Stimulated activated CD8-positive, alpha-beta memory T cell treated with anti-CD3 and anti-CD28 coated beads, Interleukin-4, amount 100 ng/mL, for 1 hour (primary cell): ENCODE measurements at places on chromosomes 2 and 18.

DNA sequence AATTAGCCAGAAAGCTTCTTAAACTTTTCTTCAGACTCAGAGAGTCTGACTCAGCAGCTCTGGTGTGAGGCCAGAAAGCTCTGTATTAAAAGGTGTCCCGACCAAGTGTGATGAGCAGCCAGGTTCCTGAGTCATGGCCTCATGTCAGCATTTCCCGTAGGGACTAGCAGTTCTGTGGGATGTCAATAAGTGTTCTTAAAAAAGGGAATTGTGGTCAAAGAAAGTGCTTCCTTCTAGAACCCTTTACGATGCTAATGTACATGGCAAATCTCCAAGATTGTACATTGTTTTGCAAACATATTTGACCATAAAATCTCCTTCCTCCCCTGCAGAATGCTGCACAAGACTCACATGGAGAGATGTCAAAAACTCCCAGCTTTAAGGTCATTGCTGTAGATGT, 80.1 kb downstream of the PLA2R1 start:
- DNase-seq, result no peak

- DNase-seq, result no peak
Measured at GRCh38 chr18:23998820-23999219, 15.7 kb upstream of the TTC39C start.

DNA sequence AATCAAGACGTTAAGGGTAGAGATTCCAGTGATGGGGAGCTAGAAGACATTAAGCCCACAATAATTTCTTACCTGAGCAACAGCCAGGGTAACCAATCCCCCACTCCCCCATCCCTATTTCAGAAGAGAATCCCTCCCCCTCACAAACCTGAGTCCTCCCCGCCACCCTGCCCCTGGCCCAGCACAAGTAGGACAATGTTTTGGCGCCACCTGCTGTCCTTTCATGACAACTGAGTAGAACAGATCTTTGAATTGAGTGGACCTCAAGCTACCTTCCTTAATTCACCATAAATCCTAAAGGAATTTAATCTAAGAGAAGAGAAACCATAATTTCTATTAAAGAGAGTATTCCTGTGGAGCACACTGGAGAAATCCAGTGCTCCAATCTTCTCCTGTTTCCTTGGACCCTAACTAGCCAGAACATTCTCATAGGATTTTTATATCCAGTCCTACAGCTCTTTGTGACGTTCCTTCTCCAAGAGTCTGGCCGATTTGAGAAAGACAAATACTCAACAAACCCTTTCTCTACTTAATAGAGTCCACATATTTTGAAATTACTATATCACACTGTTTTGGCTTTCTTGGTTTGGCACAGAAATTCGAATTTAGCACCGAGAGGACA, 41.1 kb downstream of the NHEJ1 start:
- peak; percentile 18 for DNase-seq

DNA sequence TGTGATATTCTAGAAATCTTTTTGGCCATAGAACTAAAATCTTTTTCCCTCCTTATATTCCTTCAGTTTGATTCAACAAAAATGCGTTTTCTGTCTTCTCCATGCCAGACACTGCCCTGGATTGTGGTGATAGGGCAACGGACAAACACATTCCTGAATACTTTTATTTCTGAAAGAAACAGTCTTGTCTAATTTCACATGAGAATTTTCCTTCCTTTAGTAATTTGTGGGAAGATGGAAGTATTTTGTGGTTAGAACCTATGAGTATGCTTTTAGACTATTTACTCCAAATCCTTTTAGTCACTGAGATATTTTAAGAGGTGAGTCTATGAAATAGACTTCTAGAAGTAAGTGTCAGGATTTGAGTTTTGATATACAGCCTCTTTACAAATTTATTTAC, 49.6 kb downstream of the COL5A2 start:
- DNase-seq, result no peak

- no peak for DNase-seq
Measured at GRCh38 chr2:38190542-38191218, 114.7 kb upstream of the CYP1B1 start.

DNA sequence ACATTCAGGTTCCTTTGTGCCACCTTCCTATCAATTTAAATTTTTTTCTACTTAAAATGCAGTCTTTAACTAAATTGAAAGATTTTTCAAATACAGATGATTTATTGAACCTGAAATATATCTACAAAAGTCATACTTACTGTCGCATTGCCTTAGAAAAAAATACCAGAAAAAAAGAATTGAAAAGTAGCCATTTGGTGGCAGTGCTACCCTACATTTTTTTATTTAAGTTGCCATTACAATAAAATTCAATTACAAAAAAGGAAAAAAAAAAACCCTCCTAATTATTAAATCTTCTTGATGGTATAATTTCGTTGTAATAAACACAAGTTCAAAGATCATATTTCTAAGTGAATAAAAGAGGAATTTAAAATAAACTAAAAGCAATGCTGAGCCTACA, 43.4 kb downstream of the DSC3 start:
- DNase-seq, result no peak

DNA sequence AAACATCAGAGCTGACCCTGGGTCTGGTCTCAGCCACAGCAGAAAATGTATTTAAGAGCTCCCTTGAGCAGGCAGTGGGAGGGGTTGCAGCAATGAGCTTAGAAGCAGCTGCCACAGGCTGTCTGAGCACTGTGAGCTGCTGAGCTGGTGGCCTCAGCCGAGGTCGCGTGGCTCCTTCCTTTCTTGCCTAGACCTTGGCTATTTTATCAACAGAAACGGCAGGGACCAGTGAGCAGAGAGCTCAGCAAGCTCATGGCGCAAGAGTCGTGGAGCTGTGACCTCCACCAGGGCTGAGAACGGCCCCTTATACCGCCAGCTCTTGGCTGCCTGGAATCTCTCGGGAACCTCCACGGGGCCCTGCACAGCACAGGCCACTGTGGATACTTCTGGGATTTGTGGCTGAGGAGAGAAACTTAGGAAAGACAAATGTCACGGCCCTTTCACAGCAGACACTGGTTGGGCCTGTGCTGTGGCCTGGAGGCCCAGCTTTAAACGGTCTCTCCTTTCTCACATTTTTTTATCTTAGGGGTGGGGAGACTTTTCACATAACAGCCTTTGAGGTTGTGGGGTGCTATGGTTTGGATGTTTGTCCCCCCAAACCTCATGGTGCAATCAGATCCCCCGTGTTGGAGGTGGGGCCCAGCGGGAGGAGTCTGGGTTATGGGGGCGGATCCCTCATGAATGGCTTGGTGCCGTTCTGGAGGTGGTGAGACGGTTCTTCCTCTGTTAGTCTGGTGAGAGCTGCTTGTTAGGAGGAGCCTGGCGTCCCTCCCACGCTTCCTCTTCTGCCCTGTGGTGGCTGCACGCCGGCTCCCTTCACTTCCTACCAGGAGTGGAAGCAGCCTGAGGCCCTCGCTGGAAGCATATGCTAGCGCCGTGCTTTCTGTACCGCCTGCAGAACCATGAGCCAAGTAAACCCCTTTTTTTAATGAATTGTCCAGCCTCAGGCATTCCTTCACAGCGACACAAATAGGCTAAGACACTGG, 1.7 kb downstream of the ALLC start:
- DNase-seq, result no peak

DNA sequence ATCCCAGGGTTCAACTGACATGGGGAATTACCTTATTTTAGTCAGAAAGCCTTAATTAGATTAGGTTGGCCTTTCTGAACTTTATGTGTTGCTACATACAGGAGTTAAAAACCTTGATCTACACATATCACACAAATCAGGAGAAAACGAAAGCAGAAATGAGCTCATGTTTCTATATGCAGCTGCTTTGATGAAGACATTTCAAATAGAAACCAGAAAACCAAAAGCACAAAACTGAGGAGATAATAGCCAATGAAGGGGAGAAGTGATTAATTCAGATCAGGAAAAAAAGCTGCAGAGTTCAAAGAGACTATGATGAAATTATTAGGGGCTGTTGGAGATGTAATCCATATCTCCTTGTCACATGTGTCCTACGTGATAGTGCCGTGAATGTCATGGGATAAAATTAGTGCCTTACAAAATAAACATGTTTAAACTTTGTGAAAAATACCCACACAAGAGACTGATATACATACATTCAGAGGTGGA, 255.0 kb downstream of the CAMKMT start:
- DNase-seq, result no peak

DNA sequence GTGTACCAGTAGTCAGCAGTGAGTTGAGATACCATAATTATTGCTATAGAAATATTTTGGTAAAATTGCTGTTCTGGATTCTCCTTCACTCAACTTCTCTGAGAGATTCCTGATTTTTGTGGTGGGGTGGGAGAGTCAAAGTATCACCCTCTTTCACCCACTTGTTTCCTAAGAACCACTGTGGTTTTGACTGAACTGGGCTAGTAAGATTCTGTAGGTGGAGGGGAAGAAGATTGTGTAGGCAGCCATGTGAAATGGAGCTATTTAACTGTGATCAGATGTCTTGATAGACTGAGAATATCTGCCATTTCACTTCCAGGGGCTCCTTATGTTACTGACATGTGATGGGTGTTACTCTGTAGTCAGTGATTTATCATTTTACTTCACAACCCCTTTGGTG, 45.3 kb downstream of the BIRC6 start:
- DNase-seq, result no peak

DNA sequence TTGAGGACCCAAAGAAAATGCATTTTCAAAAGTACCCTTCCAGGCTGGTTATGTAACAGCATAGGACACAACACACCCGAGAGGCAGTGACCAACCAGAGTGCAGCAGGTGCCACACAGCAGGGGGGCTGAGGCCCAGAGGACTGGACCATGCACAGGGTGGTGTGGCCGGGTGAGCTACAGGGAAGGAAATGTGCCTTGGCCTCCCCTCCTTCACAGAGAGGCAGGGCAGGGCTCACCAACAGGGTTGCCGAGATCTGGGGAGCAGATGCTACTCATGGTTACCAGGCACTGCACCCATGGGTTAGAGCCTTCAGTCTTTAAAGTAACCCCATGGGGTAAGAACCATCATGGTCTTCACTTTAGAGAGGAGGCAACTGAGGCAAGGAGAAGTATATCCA, 158.4 kb downstream of the MSH2 start:
- DNase-seq, result no peak

DNA sequence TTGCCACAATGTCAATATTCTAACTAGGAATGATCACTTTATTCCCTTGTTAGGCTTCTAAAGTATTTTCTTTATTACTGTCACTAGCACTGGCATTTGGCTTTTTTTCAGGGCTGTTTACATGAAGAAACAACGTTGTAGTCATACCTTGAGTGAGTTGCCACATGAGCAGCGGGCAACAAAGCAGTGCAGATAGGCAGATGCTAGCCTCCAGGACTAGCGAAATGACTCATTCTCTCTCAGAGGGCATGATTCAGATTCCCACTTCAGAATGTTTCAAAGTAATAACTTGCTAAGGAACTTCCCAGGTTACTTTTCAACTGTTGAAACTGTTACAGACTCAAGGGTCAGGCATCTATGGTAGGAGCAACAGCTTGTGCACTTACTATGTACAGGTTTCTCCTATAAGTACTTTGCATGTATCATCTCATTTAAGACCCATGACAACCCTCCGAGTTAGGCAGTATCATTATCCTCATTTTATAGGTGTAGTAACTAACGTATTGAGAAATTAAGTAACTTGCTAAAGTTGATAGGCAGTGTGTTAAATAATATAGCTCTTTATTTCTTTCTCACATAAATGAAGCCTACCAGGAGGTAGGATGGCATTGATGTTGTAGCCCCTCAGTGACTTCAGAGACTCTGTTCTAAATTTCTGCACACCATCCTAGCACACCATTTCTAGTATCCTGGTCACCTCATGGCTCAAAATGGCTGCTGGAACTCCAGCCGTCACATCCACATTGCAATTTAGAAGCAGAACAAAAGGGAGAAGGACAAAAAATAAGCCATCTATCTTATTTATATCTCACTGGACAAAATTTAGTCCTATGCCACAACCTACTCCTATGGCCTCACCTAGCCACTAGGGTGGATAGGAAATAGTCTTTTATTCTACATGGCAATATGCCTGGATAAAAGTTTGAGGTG, 83.3 kb downstream of the ICOS start:
- DNase-seq, result no peak
